ENCODE measurements at places on chromosomes 6 and 20. TPM values are rescaled to one million over a fixed set of nuclear protein-coding genes. Genes with fewer than 3 reads are reported as not detected.
A peak's percentile ranks its signal among the peaks of the same experiment; 100 is the strongest.

DNA sequence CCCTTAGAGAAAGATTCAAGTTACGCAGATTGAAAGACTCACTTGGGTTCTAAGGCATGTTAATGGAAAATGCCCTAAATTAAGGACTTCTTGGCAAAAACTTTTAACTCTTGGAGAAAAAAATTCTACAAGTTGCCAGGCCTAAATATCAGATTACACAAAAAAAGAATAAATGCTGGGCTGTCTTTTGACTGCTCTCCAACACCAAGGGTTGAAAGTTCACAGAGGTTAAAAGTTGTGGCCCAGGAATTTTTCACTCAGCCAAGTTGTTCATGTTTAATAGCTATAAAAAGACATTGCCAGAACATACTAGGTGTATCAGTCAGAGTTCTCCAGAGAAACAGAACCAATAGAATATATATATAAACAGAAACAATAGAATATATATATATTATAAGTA is 268.4 kb upstream of the PRND start:
- DNase-seq, result no peak

GRCh38 chr20:18524646-18525045 is 16.9 kb downstream of the SEC23B start:
- DNase-seq, result peak; percentile 59

- DNase-seq, result no peak
Measured at GRCh38 chr6:108993876-108994275, 100.8 kb downstream of the SESN1 start.

GRCh38 chr6:5723841-5724691 is 282.7 kb downstream of the NRN1 start:
- DNase-seq, result no peak

DNA sequence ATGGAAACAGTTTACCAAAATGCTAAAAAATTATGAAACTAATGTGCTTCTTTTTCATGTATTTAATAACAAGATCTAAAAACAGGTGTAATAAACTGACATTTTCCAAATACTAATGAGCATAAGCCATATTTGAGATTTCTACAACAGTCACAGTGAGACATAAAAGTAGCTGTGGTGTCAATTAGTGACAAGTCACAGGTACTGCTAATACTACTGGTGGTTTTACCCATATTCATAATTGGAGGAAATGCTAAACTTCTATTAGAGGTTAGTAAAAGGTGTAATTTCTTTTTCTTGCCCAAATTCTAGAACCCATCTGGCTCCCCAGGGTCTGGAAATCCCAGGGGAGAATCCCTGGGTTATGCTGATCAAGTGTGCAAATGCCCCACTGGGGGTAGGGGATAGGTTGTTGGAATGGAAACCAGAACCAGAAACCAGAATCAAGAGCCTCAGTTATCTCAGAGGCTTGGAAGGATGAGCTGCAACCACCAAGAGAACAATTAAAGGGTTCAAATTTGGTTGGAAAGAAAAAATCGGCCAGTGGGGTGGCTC is 7.1 kb upstream of the GTF2H4 start:
- no peak for DNase-seq

DNA sequence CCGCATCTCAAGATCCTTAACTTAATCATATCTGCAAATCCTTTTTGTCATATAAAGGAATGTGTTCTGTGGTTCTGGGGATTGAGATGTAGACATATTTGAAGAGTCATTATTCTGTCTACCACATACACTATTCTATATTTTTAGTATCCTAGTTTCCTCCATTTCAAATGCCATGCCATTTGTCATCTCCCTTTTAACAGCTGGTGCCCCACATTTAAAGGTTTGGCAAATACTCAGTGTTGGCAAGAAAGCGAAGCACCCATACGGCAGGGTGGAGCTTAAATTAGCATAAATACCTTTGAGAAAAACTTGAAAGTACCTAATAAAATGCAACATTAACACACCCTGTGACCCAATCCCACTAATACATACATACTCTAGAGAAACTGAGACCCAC is 31.7 kb downstream of the PAK5 start:
- no peak for DNase-seq

PLAGL1 gene
- total RNA-seq, result 6.0 TPM

ADGB gene
- total RNA-seq, result not detected

TFAP2A gene
- total RNA-seq, result 4.2 TPM

SGK2 gene
- total RNA-seq, result 45.5 TPM
